ENCODE measurements at places on chromosomes 13 and 19.

- DNase-seq = no peak
These were observed 5.7 kb upstream of the F10 start for GRCh38 chr13:113116871-113117271.

GRCh38 chr13:40679480-40679985, 13.1 kb upstream of the FOXO1 start:
- no peak for DNase-seq

- DNase-seq = no peak
These were observed 666.6 kb downstream of the SLITRK1 start for GRCh38 chr13:83215627-83216026.

DNA sequence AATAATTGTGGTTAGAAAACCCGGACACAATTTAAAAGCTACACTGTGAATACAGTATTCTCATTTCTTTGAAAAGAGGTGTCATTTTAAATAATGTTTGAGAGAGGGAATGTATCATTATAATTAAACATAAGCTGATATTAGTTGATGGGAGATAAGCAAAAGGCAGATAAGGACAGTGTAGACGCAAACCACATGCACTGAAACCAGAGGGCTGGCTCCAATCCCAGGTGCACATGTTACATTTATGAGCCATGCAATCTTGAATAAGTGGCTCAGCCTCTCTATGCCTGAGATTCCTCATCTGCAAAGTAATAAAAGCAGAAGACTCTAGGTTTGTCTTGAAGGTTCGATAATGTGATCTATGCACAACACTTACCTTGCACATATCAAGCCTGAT, 238.7 kb downstream of the EFNB2 start:
- DNase-seq = no peak

- peak; percentile 66 for DNase-seq
These were observed 10.2 kb downstream of the C19orf12 start for GRCh38 chr19:29704562-29705558.

DNA sequence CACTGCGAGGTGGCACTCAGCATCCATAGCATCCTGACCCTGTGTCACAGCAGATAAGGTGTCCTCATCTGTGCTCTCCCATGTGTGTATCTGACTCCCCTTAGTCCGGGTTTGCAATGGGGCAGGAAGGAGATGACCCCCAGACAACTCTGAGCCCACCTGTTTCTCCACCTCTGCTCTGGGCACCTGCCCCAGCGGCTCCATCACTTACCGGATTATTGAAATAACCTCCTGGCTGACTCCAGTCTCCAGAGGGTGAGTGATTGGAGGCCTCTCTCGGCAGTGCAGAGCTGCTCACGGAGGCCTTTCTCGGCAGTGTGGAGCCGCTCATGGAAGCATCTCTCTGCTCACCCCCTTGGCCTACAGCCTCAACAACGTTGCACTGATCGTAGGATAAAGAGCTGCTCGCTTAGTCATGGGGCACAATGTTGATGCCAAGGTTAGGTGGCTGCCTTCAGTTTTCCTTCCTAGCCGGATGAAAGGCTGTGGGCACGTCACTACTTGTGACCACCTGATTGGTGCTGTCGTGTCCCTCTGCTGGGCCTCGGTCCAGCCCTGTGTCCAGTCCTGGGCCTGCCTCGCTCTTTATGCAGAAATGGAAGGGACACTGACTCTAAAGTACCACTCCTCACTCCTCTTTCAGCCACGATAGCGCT, 67.6 kb downstream of the TEX29 start:
- no peak for DNase-seq

- no peak for DNase-seq
These were observed 45.2 kb upstream of the HMGB1 start for GRCh38 chr13:30510811-30511371.

GRCh38 chr13:49791315-49791710, 1.2 kb downstream of the KPNA3 start:
- peak; percentile 50 for DNase-seq

DNA sequence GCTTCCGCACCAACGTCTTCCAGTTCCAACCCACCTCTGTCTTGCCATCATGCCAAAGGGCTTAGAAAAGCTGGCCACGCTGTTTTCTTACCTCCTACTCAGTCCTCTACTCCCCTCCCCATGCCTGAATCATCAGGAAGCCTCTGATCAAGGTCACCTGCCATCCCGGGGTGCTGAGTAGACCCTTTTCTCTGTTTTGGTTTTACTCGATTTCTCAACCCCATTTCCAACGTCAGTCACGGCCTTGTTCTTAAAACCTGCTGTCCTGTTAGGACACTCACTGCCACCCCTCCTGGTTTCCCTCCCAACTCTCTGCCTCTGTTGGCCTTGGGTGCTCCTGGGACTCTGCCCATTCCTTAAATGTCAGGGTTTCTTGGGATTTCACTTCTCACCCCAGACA, 350.1 kb downstream of the FOXO1 start:
- no peak for DNase-seq

GRCh38 chr13:26909477-26909876, 148.9 kb upstream of the GPR12 start:
- DNase-seq = no peak

DNA sequence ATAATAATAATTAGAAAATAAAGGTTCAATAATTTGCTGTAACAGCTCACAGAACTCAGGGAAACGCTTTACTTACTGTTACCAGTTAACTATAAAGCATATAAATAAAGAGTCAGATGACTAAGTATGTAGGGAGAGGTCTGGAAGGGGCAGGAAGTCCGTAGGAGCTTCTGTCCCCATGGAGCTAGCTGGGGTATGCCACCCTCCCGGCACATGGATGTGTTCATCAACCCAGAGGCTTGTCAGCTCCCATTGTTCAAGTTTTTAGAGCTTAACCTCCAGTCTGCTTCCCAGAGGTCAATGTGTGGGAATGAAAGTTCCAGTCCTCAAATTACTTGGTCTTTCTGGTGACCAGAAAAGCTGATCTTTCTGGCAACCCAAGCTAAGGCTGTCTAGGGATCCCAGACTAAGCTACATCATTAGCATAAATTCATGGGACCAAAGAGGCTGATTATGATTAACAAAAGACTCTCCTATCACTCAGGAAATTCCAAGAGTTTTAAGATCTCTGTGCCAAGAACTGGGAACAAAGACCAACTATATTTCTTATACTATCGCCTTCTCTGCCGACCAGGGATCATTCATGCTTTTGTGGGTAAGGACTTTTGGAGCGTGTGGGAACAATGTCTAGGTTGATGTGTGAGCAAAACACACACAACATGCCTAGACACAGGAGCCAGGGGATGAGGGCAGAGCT, 31.7 kb upstream of the ZNF507 start:
- no peak for DNase-seq

GRCh38 chr13:24491845-24492244, 20.7 kb downstream of the PARP4 start:
- no peak for DNase-seq

DNA sequence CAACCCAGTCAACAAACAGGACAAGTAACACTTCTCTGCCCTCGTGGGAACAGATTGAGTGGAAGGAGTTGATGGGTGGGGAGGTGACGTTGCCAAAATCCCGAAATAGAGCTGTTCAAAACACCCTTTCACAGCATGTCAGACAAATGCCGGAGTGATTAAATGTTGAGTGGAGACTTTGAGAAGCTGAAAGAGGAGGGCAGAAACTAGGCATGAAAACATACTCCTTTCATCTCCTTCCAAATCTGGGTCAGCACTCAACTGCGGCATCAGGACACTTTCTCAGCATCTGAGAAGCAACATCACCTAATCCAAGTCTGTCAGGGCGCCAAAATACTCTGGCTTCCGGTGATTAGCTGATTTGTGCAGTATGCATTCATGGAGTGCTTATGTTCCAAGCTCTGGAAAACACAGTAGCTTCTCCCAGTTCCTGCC, 51.5 kb upstream of the MRI1 start:
- DNase-seq = no peak

- no peak for DNase-seq
These were observed 81.9 kb upstream of the SLC15A1 start for GRCh38 chr13:98834254-98834960.

DNA sequence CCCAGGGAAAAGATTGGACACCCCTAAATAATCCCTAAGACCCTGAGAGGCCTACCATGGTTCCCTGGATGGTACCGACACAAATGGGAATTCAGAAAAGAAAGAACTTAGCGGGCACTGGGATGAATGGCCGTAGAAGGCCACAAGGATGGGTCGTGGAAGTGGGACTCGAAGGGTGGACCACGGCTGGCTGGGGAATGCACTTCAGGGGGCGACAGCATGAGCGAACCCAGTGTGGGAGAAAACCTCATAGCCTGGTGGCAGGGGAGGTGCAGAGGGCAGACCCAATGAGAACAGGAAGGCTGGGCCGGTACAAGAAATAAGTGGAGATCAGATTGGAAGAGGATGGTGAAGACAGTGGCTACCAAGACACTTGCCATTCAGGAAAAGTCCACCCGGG, 28.7 kb downstream of the LATS2 start:
- no peak for DNase-seq

DNA sequence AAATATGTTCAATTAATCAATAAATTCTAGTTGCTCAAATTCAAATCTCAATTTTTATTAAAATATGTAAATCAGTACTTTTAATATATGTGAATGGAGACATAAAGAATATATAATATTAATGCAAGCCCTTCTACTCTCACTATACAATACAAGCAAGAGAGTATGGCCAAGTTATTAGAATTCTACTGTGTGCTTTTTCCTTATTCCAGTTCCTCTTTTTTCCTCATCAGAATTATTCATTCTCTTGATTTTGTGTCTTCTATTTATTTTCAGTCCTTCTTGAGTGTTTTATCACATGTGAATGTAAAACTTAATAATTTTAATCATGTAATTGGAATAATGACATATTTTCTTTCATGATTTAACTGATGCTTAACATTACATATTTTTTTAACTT, 276.8 kb downstream of the PCDH20 start:
- DNase-seq = no peak

- no peak for DNase-seq
These were observed 12.1 kb downstream of the IGFL1 start for GRCh38 chr19:46241626-46242025.

DNA sequence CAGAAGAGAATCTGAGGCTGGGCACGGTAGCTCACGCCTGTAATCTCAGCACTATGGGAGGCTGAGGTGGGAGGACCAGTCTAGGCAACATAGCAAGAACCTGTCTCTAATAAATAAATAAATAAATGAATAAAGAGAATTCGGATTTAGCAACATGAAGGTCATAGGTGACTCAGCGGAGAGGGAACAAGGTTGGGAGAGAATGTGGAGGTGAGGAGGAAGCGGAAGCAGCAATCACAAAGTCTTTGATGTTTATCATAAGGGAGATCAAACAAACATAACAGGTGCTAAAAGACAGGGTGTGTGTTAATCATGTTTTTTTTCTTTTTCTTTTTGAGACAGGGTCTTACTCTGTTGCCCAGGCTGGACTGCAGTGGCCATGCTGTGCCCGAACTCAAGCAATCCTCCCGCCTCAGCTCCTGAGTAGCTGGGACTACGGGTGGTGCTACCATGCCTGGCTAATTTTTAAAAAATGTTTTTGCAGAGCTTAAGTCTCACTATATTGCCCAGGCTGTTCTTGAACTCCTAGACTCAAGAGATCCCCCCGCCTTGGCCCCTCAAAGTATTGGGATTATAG, 16.3 kb downstream of the PBX4 start:
- no peak for DNase-seq

GRCh38 chr13:97000295-97000925, 6.1 kb upstream of the OXGR1 start:
- no peak for DNase-seq

GRCh38 chr19:18385675-18386542, at the start of gene GDF15:
Gene GDF15, plus strand, starts transcription at chr19:18386158. Its CDS starts 32 bp downstream, at chr19:18386190.
- DNase-seq = peak; percentile 76

DNA sequence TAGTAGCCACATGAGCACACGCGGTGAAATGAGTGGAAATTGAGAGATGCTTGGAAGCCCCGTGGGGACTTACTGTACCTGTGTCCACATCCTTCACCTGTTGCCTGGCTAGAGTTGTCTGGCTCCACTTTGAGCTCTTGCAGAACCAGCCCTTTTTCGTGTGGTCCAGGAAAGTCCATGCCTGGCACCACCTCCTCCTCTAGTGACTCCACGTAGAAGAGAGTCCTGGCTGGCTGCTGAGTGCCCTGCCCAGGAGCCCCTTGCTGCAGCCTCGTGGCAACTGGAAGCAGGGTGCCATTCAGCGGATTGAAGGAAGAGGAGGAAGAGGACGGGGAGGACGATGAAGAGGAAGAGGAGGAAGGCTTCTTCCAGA, 515 bp upstream of the ATXN8OS start:
- DNase-seq = no peak

All from GM13976 (cell line).